SW480 (cell line): ENCODE measurements at places on chromosomes 12 and 14.

GRCh38 chr12:13849456-13849855 is 131.9 kb downstream of the GRIN2B start:
- DNase-seq: no peak

GRCh38 chr12:13337791-13338190 is 141.3 kb downstream of the EMP1 start:
- no peak for DNase-seq

GRCh38 chr12:104823985-104824461 is 134.1 kb downstream of the SLC41A2 start:
- no peak for DNase-seq

DNA sequence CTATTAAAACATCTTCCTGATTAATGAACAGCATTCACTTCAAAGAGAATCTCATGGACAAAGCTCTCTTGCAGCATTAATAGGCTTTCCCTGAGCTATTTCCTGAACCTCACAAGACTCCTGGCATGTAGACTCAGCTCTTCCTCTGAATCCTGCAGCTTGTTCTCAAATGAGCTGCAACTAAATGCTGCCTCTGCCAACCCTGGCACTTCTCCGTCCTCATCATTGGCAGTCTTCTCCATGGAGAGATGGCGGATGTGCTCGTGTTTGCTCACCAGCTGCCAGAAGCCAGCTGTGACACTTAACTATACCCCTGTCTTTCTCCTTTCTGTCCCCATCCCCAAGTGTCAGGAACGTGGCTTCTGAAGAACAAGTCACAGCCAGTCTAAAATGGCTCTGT is 232.1 kb downstream of the FOXN3 start:
- DNase-seq: no peak

DNA sequence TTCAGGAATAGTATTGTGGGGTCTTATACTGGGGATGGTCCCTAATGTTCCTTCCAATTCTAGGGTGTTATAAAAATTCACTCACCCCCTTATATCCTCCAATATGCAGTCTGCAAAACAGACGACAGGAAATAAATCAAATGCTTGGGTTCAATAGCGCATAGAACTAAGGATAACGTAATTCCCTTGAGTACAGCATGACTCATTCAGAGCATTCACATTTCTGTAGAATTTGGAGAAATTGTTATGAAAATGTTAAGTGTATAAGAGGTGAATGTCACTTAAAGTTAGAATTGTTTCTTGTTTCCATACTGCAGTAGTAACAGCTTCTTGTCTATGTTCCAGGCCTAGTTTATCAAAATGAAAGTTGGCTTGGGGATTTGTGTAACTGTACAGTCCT is 271.4 kb downstream of the RPS29 start:
- no peak for DNase-seq

DNA sequence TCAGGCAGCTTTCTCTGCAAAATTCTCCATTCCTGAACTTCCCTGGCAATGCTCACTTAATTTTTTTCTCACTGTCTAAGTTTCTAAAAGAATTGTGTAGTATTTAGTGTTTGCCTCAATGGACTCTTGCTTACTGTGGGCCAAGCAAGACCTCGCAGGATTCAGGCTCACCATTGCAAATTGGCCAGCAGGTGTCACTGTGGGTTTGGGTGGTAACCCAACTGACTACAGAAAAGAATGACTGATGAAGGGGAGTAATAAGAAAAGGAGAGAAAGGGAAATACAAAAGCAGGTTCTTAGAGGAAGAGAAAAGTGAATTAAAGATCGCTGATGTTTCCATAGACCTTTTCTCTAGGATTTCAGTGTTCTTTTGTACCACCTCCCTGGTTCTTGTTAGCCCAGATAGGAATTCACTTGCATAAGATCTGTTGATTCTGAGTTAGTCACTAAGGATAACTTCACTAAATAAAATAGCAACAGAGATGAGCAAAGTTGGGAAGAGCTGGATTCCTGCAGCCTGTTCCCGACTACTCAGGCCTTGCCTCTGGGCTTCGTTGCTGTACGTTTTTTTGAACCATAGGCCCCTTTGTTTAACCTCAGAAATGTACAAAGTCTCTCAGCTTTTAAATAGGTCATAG is 386.5 kb upstream of the DDHD1 start:
- DNase-seq: peak; percentile 70

DNA sequence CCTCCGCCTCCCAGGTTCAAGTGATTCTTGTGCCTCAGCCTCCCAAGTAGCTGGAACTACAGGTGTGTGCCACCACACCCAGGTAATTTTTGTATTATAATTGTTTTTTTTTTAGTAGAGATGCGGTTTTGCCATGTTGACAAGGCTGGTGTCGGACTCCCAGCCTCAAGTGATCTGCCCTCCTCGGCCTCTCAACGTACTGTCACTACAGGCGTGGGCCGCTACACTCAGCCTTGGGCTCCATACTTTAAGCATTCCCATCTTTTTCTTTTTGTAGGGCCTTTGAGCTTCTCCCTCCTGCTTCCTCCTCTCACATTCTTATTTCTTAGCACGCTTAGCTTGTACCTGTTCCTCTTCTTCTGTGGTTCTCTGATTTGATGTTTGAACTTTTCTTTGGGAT is 62.8 kb downstream of the SERPINA3 start:
- DNase-seq: no peak

DNA sequence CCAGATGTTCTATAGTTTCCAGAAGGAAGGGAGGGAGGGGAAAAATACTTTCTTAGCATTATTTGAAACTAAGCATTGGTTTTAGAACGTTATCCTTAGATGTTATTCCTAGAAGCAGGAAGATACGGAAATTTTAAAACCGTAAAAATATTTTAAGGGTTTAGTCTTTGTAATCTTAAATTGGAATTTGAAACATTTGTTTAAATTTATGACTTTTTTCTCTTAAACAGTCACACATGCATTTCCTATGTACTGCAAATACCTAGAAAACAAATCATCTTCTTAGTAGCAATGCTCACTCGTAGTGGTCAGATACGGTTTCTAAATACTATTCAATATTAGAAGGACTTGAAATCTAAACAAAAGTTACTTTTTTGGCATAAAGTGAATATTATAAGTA is 282.0 kb downstream of the ERC1 start:
- no peak for DNase-seq

DNA sequence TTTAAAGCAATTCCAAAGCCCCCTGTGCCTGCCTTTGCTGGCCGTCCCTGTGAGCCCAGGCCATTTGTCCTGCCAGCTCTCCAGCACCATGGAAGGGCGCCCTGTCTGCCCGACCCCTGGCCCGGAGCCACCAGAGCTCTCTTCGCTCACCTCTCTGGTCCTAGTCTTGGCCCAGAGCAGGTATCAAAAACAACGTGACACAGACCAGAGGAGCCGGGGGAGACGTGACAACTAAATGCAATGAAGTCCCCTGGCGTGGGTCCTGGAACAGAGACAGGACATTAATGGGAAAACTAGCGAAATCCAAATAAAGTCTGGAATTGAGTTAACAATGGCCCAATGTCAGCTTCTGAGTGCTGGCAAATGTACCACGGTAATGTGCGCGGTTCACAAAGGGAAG is 83.2 kb upstream of the DIO3 start:
- DNase-seq: no peak

- DNase-seq: no peak
Measured at GRCh38 chr12:109989380-109989779, 6.8 kb downstream of the GIT2 start.

GRCh38 chr14:24196071-24197055 is 1.1 kb upstream of the TM9SF1 start:
- peak; percentile 26 for DNase-seq

- no peak for DNase-seq
Measured at GRCh38 chr12:124319368-124320050, 24.6 kb downstream of the RFLNA start.

DNA sequence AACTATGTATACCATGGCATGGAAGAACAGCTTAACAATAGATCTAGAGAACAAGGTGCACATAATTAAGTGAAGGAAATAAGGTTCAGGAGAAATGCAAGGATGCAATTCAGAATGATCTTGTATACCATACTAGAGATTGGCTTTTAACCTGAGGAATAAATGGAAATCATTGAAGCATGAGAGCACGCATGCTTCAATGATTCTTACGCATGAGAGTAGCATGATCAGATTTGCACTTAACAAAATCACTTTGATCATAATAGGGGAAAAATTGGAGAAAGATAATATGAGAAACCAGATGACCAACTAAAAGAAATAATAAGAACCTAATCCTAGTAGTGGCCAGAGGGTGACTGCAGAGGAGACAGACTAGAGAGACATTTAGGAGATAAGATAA is 133.3 kb upstream of the FSCB start:
- DNase-seq: no peak
